ENCODE measurements at places on chromosomes 7 and 10.

DNA sequence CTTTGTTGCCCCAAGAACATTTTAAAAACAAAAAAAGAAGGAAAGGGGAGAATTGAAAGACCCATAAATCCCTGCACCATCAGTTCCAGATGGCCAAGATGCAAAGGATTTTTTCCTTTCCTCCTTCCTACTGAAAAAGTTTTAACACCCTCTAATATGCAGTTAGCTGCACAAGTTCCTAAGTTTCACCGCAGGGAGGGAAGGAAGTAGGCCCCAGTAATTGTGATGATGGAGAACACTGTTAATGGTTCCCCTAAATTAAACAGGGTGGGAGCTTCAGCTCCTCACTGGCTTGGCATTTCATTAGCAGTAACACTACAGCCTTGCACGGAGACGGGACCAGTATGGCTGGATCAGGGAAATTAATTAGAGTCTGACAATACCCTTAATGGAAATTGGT is 63.7 kb upstream of the PPIF start:
- DNase-seq: no peak

DNA sequence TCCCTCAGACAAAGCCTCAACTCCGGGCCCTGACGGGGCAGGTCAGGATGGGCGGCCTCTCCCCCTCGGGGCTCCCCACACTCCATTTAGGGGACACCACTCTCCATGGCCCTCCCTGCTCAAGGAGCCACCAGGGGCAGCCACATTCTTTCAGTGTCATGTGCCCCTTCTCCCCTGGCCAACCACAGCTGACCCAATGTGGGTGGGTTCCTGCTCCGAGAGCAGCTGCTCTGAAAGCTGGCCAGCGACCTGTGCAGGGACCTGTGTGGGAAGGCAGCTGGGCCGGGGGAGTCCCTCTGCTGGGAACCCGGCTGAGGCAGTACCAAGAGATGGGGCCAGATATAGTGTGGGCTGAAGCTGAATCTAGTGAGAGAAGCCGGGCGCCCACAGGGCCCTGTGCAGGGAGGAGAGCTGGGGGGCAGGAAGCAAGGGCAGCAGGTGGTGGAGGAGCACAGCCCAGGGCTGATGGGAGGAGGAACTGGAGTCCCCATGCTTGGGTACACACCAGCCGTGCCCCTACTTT is 40.6 kb upstream of the NPFFR1 start:
- peak; percentile 34 for DNase-seq

GRCh38 chr10:61792097-61792716 is 109.3 kb upstream of the ARID5B start:
- no peak for DNase-seq

- no peak for DNase-seq
These were observed 2.7 kb downstream of the CAV1 start for GRCh38 chr7:116527521-116527920.

DNA sequence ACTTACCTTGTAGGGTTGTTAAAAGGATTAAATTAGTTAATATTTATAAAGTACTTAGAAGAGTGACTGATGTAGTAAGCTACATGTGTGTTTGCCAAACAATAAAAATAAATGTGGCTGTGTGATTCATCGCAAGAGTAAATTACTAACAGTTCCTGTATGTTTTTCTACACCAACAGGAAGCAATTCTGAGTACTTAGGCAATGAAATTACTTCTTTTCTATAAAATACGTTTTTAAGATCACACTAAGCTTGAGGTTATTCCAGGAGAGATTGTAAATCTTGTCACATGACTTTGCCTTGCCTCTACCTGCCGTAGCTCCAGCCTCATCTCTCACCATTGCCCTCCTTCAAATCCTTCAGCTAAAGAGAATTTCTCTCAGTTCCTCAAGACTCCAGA is 18.1 kb upstream of the GSTK1 start:
- DNase-seq: no peak

DNA sequence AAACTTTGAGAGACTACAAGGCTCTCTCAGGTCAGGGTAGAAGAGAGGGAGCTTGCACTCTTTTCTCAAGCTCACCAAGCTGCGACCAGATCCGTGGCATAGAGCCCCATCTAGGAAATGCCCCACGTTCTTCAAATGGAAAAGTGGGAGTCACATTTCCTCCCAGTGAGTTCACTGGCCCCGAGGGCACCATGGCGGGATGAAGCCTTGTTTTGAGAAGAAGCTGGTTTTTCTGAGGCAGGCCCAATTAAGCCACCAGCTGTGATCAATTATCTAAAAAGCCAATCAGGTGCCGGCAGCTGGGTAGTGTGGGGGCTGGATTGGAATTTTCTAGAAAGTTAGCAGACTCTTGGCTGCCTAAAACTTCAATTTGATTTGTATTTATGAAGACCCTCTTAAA is 101.4 kb downstream of the ZNF365 start:
- no peak for DNase-seq

DNA sequence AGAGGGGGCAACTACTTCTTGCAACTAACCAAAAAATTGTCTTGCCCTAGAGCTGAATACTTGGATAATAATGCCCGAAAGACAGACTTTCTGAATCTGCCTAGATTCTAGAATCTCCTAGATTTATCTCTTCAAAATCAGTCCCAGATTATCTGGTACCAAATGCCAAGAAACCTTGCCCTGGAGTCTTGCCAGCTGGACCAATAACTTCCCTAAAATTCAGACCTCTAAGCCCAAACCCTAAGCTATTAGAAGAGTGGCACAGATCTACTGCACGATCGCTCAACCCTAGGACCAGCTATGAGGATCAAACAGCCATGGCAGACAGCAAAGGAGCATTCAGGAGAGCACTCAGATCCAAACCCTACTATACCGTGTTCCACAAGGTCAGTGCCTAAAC is 45.0 kb downstream of the ARMH3 start:
- no peak for DNase-seq

DNA sequence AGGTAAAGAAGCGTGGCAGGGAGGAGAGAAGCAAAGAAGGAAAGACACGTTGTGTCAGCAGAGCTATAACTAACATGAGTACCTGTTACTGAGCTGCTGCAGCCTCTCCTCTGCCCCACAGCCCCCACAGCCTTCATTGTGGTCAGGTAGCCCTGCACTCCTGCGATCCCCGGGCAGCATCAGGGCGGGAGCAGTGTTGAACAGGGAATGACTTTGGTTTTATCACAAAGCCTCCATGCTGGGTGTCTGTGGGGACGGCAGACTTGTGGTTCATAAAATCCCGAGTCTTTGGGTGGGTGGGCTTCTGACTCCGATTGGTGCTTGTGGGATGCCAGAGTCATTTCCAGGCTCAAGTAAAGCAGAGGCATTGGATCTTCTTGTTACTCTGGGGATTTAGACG is 14.8 kb upstream of the PRKAG2 start:
- DNase-seq: no peak

- DNase-seq: no peak
These were observed 562.9 kb upstream of the ADARB2 start for GRCh38 chr10:2300231-2300630.

DNA sequence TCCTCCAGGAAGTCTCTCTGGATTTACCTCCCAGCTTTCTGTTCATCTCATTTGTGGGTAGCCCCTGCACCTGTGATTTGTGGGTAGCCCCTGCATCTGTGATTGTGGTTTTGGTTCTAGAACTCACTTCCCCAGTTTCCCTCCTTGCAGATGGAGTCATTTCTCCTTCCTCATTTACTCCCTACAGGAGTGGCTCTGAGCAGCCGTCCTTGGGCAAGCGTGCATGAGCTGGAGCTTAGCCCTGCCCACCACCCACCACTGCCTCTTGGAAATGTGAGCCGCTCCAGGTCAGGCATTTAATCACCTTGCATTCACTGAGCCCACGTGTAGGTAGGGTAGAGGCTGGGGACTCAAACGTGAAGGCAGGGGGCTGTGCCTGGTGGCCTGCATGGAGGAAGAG is 8.2 kb downstream of the COL26A1 start:
- DNase-seq: no peak

DNA sequence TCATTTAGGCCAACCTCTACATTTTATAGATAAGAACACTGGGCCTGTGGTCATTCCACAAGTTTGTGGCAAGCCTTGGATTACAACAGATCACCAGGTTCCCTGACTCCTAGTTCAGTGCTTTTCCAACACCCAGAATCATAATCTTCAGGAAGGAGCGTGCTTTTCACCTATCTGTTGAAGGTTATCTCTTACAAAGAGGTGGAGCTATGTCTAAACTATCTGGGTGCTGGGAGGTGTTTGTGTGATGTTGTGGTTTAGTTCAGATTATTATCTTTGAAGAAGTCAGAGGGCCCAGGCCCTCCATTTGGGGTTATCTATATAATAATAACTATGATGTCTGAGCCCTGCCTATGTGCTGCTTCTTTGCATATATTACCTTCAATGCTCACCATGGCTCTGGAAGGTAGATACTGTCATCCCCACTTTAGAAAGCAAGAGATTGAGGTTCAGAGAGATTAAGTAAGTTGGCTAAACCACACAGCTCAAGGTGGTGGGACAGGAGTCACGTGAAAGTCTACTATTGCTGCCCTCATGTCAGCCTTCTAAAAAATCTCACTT is 24.0 kb downstream of the IL2RA start:
- no peak for DNase-seq

- DNase-seq: peak; percentile 12
These were observed 96.4 kb downstream of the CCSER2 start for GRCh38 chr10:84424731-84425167.

DNA sequence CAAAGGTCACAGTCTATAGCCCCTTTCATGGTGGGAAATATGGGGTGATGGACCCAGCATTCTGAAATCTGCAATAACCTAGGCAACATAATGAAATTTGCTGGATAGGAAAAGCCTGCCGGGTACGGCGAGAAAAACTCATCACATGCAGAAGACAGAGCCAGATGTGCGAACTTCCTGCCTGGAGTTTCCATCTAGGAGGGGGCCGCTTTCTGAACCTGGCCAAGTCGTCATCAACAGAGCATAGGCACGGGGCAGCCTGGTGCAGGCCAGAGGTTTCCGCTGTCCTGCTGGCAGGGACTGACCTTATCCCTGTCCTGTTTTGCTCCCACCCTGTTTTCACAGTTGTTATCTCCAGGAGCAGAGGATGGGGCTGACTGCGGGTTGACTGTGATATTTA is 27.4 kb downstream of the CCDC3 start:
- DNase-seq: no peak

- DNase-seq: no peak
These were observed 117.9 kb upstream of the DIP2C start for GRCh38 chr10:807163-807957.

GRCh38 chr7:149027611-149028345 is 527 bp downstream of the PDIA4 start:
- no peak for DNase-seq

DNA sequence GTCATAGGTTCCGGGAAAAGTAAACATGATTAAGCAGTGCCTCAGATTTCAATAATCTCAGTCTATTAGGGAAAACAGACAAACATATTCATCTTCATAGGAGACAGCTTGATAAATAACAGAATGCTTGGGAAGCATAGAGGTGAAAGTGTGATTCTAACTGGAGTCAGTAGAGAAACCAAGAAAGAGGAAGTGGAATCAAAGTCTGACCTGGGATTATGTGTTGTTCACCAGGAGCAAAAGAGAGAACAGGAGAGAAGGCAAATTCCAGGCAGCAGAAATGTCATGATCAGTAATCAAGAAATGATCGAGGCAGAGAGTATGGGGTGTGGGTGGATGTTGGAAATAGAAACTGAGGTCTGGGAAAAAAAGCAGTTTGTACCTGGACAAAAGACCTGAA is 43.7 kb downstream of the DGKB start:
- no peak for DNase-seq

GRCh38 chr7:101099969-101100781 is 14.9 kb downstream of the TRIM56 start:
- DNase-seq: peak; percentile 61

GRCh38 chr7:10643545-10643944 is 330.1 kb upstream of the PHF14 start:
- peak; percentile 4 for DNase-seq

DNA sequence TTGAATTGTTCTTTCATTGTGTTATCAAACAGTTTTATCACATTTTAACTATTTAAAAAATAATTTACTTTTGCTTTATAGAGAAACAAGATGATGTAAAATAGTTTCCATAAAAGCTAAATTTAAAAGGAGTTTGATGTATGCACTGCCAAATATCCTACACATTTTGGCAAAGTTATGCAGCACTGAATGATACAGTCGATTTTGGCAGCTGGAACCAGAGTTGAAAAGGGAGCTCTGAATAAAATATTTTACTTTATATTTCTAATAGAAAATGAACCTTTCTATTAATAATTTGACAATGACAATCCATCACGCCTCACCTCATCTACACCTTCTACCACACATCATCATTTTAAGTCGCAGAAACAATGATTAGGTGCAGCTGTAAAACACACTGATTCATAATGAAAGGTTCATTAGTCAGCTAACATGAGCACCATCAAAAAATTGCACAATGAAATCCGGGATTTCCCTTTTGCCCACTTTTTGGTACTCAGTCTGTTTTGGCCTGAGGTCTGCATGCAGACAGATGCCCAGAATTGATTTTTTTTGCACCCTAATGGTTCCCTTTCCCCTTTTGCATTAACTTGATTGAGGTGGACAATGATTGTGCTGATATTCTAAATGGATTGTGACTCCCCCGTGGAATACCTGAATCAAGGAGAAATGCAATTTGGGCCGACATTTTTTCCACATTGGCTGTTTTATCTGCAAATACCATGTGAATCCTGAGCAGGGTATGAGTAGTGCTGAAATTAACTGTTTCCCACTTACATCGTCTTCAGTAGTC is 105.8 kb downstream of the THSD7A start:
- DNase-seq: no peak

DNA sequence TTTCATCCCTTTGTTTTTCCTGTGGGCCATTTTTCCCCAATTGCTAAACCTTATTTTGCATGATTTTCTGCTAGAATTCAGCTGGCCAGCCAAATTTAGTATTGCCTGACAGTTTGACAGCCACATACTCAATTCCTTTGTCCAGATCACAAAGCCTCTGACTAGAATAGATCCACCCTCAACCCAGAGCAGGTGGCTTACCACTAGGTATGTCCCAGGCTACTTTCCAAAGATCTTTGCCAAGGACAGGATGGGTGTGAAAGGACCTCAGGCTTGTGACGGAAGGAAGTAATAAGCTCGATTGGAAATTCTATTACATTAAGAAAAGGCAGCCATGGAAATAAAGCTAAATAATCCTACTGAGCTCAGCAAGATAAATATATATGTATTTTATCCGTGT is 50.6 kb upstream of the AGK start:
- no peak for DNase-seq

GRCh38 chr7:18163091-18163490 is 135.4 kb upstream of the PRPS1L1 start:
- no peak for DNase-seq

GRCh38 chr10:93947055-93947454 is 46.7 kb upstream of the PLCE1 start:
- DNase-seq: no peak

DNA sequence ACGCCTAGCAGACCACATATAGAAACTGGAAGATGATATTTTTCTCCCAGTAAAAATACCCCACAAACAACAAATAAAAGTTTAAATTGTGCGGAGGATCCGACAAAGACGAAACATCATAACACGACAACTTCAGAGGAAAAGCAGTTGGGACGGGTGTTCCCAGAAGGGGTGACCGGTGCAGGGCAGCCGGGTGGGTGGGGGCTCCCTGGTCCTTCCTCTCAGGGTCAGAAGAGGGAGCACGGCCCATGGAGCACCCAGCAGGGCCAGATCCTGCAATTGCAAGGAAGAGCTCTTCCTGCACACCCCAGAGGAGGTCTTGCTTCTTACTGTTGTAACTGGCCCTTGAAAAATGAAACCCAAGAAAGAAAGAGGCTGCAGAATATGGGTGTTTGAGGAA is 608.5 kb upstream of the MKI67 start:
- no peak for DNase-seq

Measured in activated naive CD8-positive, alpha-beta T cell treated with anti-CD3 and anti-CD28 coated beads, Interleukin-2, amount 50 U/mL, for 24 hours (primary cell).